Suppressor macrophage treated with lipopolysaccharide for 1 hour (primary cell): ENCODE measurements at places on chromosomes 11 and 22.
A peak's percentile ranks its signal among the peaks of the same experiment; 100 is the strongest.

GRCh38 chr11:61034704-61035525, 63.4 kb downstream of the CD6 start:
- no peak for DNase-seq

GRCh38 chr11:118415739-118416068, 14.3 kb downstream of the ATP5MG start:
- DNase-seq, result peak; percentile 58

DNA sequence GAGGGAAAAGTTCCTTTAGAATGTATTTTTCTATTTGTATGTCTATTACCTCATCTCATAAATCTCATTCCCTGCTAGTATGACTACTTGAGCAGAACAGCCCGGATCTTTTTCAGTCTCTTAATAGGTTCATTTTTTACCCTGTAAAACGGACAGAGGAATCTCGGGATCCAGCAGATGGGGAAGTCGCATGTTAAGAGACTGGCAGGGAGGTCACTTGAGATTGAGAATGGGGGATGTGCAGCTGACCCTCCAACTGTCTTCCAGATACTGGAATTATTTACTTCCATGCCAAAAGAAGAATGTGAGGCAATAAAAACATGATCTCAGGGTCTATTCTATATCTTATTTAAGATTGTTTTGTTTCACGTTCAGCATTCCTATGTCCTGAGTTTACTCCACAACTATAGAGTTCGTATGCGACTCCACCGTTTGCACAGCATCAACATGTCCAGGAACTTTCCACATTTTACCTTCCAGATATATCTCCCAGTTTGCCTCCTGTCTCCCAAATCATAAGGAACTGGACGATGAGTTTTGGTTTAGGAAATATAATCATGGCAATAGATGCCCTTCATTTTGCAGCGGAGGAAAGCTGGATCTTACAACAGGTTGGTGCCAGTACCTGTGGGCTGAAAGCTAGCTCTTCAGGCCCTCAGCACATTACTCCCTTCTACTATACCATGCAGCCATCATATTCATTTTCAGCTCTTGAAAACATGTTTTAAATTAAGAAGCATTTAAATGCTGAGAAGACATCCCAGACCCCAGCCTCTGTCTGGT, 181.5 kb downstream of the MAML2 start:
- no peak for DNase-seq

DNA sequence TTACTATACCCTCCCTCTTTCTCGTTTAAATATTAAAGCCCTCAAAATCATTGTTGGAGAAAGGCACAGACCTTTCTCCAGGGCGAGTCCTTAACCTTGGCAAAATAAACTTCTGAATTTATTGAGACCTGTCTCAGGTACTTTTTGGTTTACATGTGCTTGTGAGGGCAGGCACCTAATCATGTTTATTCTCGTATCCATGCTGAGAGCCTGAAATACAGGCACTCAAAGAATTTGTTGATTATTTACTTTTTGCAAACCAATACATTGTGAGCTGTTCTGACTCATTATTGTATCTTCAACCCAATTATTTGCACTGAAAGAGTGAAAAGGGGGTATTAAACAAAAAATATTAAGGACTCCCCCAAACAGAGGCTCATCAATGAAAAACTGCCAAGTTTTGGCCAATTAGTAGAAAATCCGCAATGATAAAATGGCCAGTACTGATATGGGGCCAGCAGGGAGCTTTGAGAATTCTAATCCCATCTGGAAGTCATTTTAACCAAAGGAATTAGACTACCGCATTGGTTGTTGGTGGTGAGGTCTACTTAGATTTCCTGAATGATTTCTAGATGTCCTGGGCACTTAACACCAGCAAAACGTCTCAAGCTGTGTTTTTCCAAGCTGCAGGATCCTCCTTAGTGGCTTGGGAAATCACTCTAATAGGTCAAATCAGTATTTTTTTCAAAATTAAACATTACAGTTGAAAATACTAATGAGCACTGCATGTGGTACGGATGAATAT, 157.3 kb downstream of the SWAP70 start:
- no peak for DNase-seq

- DNase-seq, result no peak
These were observed 1379.9 kb downstream of the TBC1D22A start for GRCh38 chr22:48142388-48142787.

GRCh38 chr11:2107521-2107920, 31.7 kb downstream of the IGF2 start:
- peak; percentile 8 for DNase-seq

DNA sequence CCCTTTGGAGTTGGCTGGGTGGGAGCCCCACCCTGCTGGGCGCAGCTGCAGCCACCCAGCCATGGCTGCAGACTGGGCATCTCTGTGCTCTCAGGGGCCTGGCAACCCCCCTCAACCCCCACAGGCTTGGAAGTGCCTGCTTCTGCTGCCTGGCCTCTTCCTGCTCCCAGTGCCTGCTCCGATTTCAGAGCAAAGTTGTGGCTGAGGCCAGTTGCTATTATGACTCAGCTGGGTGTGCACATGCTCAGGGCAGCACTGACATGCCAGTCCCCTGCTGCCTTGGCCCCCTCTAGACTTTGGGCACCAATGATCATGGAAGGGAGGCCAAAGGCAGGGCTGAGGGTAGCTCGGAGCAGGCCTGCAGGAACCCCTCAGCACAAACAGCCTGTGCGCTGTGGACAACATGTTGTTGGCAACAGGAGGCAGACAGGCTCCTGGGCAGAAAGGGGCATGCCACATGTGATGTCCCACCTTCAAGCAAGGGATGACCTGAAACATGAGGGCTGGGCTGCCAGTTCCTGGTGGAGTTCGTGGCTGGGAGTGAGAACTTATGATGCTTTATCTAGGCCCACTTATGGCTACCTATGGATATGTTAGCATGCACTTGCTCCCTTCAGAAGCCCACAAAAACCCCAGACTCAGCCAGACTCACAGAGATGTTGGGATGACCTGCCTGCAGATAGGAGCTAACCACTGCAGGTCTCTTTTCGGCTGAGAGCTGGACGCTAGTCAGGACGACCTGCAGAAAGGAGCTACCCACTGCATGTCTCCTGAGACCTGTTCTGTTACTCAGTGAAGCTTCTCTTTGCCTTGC, 96.4 kb upstream of the AMOTL1 start:
- no peak for DNase-seq

- DNase-seq, result peak; percentile 32
These were observed 35.5 kb upstream of the CD82 start for GRCh38 chr11:44529895-44530412.

- DNase-seq, result peak; percentile 28
These were observed 39.0 kb upstream of the MMP20 start for GRCh38 chr11:102664001-102664752.

DNA sequence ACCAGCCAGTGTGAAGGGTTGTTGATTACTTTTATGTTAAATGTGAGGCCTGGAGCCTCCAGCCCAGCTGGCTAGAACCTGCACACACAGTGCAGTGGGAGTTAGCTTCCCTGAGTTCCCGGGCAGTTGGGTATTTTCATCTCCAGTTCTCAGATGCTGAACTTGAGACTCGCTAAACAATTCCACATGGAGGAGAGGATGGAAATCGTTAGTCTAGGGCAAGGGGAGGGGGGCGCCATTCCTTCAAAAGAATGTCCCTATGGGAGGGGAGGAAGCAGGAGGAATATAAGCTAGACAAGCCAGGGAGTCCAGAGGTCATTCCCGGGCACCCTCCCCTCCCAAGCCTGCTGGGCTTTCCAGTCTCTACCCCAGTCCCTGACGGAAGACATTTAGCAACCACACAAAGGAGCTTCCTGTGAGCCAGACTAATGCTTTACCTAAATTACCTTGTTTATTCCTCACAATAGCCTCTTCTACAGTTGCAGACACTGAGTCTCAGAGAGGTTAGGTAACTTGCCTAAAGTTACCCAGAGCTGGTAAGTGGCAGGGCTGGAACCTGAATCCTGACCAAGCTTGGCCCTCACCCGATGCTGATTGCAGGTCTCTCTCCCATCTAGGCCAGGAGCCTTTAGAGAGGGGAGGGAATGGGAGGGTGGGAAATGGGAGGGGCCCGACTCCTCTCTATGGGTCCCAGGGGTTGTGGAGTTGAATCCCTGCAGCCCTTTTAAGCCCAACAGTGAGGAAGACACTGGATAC, 1.9 kb upstream of the TSKU start:
- no peak for DNase-seq

DNA sequence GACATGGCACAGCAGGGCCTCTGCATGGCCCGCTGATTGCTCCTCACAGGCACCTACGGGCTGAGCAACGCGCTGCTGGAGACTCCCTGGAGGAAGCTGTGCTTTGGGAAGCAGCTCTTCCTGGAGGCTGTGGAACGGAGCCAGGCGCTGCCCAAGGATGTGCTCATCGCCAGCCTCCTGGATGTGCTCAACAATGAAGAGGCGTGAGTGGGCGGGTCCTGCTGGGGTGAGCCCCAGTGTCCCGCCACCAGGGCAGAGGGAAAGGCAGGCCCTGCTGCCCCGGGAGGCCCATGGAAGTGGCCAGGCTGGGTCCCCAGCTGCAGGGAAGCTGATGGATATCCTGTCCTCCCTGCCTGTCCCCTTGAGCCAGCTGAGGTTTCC, 18.6 kb upstream of the DGCR8 start:
- DNase-seq, result peak; percentile 4

DNA sequence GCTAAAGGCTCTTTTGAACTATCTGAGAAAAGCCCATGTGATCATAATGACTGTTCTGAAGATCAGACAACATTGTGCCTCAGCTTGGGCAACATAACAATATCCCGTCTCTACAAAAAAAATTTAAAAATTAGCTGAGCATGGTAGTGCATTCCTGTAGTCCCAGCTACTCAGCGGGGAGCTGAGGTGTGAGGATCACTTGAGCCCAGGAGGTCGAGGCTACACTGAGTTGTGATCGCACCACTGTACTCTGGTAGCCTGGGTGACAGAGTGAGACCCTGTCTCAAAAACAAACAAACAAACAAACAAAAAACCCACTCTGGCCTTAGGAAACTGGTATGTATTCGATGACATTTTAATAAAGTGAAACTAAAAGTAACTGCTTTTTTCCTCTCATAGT, 1526.8 kb upstream of the TENM4 start:
- no peak for DNase-seq

DNA sequence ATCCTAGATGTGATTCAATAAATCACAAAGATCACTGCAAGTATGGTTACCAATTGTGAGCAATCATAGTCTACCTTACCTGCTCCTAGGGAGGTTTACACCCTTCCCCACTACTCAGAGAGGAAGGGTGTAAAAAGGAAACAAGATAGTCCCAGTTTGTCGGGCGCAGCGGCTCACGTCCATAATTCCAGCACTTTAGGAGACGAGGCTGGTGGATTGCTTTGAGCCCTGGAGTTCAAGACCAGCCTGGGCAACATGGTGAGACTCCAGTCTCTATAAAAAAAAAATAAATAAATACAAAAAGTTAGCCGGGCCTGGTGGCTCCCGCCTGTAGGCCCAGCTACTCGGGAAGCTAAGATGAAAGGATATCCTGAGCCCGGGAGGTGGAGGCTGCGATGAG, 962 bp upstream of the AMBRA1 start:
- DNase-seq, result no peak

- peak; percentile 52 for DNase-seq
These were observed 10.9 kb downstream of the INS start for GRCh38 chr11:2149864-2150847.

- DNase-seq, result peak; percentile 65
These were observed 21.5 kb downstream of the RIBC2 start for GRCh38 chr22:45434981-45435380.
